Activated CD8-positive, alpha-beta memory T cell treated with anti-CD3 and anti-CD28 coated beads for 4 hours (primary cell): ENCODE measurements at places on chromosomes 4 and X.

DNA sequence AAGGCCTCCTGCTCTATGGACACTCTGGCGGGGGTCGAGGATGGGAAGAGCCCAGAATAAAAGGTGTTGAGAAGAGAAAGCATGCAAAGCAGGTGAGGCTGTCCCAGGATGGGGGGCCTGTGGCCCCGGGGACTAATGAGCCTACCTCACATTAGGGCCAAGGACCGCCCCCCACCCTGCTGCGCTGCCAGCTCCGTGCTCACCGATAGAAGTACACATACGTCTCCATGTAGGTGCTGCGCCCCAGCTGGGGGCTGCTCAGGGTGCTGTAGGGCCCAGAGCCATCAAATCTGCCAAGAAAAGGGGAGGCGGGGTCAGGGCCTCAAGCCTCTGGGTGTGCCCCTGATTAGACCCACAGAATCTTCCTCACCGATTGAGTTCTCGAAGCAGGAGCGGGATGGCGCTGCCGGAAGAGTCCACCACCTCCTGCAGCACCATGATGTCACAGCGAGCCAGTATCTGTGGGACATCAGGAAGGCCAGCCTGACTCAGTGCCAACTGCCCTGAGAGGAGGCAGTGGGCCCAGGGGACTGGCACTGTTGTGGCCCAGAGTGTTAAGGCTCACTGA lies 4.3 kb downstream of the DNASE1L1 start:
- no peak for DNase-seq

DNA sequence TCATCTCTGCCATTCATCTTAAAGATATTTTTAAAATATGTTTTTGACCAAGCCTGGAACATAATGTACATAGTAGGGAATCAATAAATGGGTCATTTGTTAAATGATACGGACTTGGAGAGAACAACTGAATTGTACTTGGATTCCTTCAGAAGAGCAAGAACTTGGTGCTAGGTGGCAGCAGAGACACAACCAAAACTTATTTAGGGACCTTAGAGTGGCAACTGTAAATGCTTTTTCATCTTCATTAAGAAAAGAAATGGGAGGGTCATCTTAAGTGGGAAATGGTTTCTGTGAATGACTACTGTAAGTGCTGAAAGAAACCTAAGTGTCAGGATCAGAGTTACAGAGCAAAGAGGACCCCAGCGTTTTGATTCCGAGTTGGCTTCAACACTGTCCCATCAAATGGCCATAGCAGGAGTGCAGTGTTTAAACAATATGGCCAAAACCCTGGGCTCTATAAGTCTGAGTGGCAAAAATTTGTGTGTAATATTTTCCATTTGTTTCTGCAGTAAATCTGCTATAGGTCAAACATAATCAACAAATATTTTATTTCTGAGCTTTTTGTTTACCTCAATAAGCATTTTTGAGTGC lies 213.6 kb downstream of the PALLD start:
- no peak for DNase-seq

- no peak for DNase-seq
These were observed 600 bp upstream of the BEX2 start for GRCh38 chrX:103311399-103311780.

GRCh38 chrX:138082251-138082650 lies 516.3 kb downstream of the ZIC3 start:
- no peak for DNase-seq

GRCh38 chr4:185457136-185457535 lies 14.4 kb downstream of the CCDC110 start:
- DNase-seq, result no peak

GRCh38 chr4:81571105-81571504 lies 99.4 kb upstream of the RASGEF1B start:
- DNase-seq, result no peak
